ENCODE measurements at places on chromosomes 1 and 21.

GRCh38 chr1:87730274-87731216, 401.9 kb downstream of the LMO4 start:
- DNase-seq, result no peak

DNA sequence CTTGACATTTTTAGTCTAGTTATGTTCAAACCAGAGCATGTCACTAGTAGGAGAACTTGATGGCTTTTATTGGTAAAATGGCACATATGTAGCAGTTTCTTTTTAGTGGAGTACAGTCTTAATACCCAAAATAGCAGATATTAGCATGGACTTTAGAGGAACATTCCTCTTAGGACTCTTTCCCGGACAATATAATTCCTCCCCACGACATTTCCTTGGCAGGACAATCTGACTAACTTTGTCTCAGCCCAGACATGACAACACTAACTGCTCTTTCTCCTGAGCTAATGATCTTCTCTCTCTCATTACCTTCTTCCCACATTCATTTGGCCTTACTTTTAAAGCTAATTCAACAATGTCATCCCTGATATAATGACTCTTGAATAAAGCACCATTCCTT, 62.5 kb downstream of the ADAMTS1 start:
- no peak for DNase-seq

GRCh38 chr21:42799516-42799915, 79.8 kb downstream of the WDR4 start:
- no peak for DNase-seq

DNA sequence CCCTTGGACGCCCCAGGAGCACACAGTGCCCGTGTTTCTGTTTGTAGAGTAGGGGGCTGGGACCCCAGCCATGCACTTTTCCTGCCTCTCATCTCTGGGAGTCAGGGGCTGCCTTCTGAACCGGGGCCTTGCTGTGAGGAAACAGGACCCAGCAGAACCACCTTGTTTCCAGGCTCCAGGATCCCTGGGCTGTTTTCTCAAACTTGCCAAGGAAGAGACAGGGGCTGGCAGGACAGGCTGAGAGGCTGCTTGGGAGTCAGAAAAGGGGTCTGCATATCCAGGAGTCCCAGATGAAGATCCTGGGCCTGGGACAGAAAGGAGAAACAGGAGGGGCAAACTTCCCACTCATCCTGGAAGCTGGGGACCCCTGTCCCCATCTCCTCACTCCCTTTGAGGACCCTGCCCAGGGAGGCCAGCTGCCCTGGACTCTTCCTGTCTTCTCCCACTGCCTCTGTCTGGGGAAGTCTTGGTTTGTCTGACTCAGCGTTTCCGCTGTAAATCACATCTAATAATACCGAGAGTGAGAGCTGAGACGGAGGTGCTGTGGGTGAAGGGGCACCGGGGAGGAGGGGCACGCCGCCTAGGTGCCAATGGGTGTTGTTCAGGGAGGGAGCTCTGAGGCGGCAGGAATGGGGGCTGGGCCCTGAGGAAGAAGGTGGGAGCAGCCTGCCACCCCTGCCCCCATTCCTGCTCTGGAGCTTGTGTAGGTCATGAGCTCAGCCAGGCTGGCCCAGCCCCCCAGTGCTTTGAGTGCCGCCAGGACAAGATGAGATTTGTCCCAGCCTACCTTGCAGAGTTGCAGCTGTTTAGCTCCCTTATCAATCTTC, 16.7 kb downstream of the POU3F1 start:
- DNase-seq, result peak; percentile 89

DNA sequence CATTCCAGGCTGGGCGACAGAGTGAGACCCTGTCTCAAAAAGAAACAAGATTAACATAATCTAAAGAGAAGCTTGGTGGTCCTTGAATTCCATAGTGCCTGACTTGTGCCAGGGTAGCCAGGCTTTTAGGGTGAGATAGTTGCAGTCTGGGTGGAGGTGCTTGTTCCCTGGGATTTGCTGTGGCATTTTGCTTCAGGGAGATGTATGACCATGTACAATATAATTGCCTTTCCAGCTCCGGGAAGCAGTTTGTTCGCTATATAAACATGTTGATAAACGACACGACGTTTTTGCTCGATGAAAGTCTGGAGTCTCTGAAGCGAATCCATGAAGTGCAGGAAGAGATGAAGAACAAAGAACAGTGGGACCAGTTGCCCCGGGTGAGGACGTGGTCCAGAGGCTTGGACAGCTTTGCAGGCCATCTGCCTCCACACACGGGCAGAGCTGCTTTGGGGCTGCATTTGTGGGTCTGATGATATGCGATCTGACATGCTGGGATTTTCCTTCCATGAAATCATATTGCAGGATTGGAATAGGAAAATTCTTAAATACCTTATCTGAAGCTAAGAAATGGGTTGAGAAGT, 49.4 kb upstream of the KIF1B start:
- DNase-seq, result no peak

GRCh38 chr1:206666954-206667665, 17.6 kb upstream of the MAPKAPK2 start:
- DNase-seq, result no peak

GRCh38 chr1:87880098-87880760, 551.5 kb downstream of the LMO4 start:
- DNase-seq, result no peak

DNA sequence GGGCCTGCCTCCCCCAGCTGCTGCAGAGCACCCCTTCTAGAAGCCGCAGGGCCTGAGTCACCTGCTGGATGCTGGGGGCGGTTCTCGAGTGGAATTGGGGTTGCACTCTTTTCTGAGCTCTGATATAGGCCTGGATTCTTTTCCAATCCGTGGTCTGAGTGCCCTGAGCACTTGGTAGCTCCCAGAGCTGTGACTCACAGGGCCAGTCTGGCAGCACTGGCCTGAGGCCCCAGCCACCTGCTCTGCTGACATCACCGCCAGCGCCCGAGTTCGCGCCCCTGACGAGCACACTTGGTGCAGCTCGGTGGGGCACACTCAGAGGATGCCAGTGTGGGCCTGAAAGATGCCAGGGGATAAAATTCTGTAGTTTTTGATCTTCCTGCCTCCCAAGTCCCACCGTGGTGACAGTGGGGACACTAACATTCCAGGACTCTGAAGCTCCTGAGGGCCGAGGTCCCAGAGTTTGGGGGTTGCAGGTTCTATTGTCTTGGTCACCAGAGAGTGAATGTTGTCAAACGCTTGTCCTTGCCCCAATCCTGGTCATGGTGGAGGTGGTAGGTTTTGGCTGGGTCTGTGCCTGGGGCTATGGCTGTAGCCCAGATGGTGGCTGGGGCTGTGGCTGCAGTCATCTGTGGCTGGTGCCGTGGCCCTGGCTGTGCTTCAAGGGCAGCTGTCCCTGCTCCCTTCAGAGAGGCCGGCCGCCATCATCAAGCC, 74.6 kb downstream of the OBSCN start:
- DNase-seq, result no peak

DNA sequence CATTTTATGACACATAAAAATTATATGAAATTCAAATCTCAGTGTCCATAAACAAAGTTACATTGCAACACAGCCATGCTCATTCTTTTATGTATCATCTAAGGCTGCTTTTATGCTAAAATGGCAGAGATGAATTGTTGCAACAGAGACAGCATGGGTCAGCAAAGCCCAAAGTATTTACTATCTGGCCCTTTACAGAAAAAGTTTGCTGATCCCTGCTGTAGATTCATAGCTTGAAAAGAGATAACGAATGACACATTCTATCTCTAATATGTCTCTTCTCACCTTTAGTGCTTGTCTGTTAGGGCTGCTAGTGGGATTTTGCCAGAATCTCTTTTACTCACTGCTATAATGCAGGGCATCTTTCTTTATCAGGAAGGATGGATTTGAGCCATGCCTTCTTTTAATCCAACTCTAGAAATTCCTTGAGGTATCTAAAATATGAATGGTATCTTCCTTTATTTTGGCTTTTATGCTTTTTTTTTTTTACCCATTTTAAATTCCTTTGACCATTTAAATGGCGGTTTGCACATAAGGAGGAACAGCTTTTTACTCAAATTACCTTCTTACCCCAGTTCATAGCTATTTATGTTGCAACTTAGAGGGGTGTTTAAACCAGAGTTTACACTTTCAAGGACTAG, 598.2 kb downstream of the PLPP3 start:
- no peak for DNase-seq

- DNase-seq, result no peak
Measured at GRCh38 chr1:31679676-31680230, 24.1 kb downstream of the COL16A1 start.

DNA sequence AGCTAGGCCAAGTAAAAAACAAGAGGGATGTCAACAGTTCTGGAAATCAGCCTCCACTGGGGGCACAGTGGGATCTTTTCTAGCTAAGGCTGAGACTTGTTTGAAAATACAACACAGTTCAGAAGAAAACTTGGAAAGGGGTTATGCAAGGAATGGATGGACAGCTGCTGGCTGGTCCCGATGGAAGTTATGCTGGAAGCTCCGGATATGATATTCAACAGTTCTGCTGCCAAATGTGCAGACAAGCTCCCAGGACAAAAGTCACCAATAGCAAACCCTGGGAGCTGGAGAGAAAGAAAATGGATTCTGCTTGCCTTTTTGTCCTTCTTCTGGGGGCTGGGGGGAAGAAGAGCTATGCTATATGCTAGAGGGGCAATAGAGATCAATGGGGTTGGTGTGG, 14.3 kb downstream of the LMX1A start:
- no peak for DNase-seq

- DNase-seq, result no peak
Measured at GRCh38 chr1:178857126-178857525, 13.8 kb downstream of the ANGPTL1 start.

GRCh38 chr1:192225703-192226102, 67.4 kb downstream of the RGS18 start:
- no peak for DNase-seq

GRCh38 chr1:209584231-209584672, 738 bp downstream of the CAMK1G start:
- no peak for DNase-seq

GRCh38 chr1:179241530-179242097, 12.1 kb upstream of the ABL2 start:
- DNase-seq, result no peak

DNA sequence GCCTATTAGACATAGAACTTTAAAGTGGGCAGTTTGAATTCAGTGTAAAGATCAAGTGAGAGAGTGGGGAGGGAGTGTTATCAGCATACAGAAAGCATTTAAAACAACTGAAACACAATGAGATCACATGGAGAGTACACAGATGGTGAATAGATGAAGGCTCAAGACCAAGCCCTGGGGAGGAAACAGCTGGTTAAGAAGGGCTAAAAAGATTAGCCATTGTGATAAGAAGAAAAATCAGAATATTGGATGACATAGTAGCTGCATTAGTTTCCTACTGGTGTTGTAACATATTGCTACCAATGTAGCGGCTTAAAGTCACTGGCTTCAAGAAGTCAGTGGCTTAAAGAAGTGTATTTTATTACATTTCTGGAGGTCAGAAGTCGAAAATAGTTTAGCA, 443.4 kb upstream of the RGS18 start:
- DNase-seq, result peak; percentile 18

DNA sequence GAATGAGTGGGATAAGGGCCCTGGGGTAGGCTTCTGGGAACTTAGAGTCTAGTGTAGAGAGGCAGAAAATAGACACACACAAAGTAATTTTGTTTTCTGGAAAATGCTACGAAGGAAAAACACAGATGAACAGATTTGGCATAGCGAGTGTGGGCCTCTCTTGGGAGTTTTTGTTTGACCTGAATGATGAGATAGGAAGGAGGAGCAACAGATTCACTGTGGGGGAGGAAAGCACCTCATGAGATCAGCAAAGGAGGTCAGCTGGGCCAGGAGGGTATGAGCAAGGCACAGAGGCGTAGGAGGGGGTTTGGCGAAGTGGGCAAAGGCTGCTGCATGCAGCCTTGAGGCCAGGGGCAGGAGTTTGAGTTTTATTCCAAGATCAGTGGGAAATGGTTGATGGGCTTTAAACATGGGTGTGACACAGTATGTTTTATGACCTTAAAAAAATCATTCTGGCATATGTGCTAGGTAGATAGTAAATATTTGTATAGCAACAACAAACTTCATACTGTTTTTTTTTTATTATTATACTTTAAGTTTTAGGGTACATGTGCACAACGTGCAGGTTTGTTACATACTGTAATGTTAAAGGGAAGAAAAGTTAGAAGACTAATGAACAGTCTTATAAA, 57.9 kb downstream of the FGGY start:
- no peak for DNase-seq

GRCh38 chr1:209412036-209412435, 171.5 kb upstream of the CAMK1G start:
- DNase-seq, result no peak

DNA sequence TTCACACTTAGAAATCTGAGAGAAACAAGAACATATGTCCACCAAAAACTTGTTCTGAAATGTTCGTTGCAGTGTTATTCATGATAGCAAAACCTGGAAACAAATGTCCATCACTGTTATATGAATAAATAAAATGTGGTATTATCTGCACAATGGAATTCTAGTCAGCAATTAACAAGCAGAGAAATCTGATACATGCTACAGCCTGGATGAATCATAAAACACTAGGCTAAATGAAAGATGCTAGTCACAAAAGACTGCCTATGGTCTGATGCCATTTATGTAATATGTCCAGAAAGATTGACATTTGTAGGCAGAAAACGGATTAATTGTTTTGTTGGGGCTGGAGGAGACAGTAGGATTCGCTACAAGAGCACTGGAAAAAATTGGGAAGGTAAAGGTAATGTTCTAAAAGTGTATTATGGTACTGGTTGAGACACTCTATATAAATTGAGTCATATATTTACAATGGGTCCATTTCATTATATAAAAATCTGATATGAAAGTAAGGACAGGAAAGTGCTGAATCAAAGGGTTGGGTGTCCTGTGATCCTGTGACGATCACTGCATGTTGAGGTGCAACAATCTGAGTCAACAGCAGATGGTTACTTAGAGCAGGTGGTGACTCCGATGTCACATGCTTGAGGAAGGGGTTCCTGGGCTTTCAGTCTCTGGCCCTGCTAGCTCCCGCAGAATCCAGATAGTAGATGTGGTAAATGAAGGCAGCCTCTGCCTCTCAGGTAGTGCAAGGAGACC, 102.1 kb upstream of the NBPF4 start:
- no peak for DNase-seq

DNA sequence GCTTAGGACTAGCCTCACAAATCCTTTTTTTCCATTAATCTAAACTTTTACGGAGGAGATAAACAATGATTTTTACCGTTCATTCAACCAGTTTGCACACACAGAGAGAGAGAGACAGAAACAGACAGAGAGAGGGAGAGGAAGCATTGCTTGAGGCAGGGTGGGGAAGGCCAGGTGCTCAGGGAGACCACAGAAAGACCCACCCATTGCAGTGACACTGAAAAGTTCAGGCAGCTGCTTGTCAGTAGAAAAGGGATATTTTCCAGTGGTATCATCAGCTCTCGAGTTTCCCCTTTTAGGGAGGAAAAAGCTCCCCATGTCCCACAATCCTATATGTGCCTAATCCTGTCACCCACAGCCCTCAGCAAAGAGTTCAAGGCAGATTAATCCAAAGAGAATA, 27.2 kb downstream of the TCP10L start:
- DNase-seq, result no peak

DNA sequence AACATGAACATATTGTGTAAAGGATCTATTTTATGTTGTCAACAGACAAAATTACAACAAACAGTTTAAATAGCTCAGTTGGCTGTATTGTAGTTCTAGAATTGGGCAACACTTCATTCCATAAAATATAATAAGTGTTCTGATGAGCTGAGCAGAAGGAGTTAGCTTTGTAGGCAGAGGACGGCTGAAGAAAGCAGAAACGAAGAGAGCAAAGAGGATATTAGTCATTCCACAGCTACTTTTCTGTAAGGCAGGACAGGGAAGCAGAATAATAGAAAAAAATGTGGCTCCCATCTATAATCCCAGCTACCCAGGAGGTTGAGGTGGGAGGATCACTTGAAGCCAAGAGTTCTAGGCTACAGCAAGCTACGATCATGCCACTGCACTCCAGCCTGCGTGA, 20.2 kb upstream of the IVNS1ABP start:
- DNase-seq, result no peak
